ENCODE measurements at places on chromosomes 6 and 20.

GRCh38 chr6:11586536-11586935 lies 49.0 kb downstream of the TMEM170B start:
- peak; percentile 65 for DNase-seq

DNA sequence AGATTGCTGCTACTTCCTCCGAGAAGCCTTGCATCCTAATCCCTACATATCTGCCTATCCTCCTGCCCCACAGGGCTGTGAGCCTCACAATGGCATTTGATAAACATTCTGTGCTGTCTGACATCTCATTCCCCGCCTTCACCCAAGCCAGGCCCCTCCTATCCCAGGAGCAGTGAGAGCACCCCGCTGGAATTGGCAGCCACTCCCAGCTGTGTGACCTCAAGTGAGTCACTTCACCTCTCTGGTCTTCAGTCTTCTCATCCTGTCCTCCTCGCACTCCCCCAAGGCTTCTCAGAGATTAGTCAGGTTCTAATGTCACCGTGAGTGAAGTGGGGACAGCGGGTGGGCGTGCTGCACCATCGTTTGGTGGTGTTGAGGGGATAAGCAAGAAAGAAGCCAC lies 81.7 kb downstream of the CDH22 start:
- no peak for DNase-seq

- no peak for DNase-seq
Measured at GRCh38 chr6:3431994-3432393, 24.9 kb downstream of the SLC22A23 start.

GRCh38 chr20:53409447-53409717 lies 184.3 kb downstream of the ZNF217 start:
- no peak for DNase-seq

DNA sequence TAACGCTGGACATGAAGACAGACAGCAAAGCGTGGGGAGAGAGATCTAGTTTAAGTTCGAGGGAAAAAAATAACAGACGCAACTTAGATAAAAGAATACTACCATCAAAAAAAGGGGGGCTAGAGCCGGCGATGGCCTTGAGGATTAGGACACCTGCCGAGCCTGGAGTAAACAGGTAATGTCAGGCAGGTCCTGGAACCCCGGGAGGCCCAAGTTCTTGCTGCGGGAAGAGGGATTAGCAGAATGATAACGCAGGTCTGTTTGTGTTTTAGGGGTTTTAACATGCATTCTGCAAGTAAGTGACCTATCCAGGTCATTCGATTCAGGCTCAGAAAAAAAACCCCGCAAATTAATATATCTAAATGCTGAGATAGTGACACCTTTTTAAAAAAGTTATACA lies 754 bp upstream of the TMEM170B start:
- no peak for DNase-seq

GRCh38 chr6:33372526-33373123 lies 19.0 kb upstream of the KIFC1 start:
- no peak for DNase-seq

GRCh38 chr20:51400051-51400926 lies 142.2 kb downstream of the NFATC2 start:
- DNase-seq: no peak

DNA sequence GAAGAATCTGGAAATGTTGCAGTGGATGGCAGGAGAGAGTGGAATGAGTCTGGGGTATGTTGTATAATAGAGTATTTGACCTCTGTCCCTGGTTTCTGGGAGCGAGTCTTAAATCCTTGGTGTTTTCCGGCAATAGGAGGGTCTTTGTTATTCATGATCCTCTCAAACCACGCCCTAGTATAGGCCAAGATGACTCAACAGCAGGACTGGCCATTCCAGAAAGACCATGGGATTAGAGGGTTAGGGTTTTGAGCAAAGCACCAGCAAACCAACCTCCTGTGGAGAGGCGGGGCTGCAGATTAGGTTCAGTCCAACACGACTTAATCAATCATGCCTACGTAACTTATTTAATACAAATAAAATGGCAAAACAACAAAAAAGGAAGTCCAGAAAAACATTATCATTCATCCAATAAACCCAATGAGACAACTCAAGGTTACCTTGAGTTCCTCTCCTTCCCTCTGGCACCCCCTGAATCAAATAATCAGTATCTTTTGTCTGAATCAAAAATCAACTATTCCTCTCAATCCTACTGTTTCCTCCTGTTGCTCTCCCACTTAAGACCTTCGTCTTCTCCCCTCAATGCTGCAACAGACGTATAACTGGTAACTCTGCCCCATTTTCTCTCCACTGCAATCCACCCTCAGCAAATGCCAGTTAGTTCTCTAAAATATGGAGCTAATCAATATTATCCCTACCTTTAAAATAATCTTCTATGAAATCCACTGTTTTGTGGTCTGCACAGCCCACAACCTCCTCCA lies 15.5 kb downstream of the HUS1B start:
- no peak for DNase-seq

- no peak for DNase-seq
Measured at GRCh38 chr6:151675746-151676459, 131.6 kb upstream of the ESR1 start.

GRCh38 chr20:57601211-57601570 lies 19.0 kb downstream of the ZBP1 start:
- no peak for DNase-seq

- no peak for DNase-seq
Measured at GRCh38 chr6:146295695-146296094, 247.9 kb upstream of the RAB32 start.

GRCh38 chr6:143176090-143177021 lies 115.7 kb downstream of the AIG1 start:
- peak; percentile 65 for DNase-seq

DNA sequence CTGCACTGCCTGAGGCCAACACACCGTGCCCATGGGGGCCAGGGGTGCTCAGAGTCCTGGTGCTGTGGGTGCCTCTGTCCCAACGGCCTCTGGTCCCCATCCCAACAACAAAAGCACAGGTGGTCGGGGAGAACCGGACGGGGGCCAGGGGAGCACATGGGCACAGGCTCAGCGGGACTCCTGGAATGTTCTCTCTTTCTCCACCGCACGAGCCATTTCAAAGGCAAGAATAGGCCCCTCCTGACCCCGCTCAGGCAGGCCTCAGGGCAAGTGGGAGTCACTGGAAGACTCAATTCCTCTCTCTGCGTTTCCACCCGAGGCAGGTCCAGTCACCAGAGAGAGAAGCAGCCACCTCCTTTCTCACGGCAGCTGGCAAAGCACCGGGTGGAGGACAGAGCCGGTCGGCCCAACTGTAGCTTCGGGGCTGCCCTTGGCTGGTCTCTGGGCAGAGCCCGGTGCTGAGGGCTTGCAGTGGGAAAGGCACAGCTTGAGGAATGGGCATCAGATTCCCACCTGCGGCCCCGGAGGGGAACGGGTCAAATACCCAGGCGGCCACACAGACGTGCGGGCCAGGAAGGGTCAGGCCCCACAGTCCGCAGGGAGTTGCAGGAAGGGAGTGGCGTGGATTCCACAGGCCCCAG lies 55.2 kb downstream of the KCNQ2 start:
- no peak for DNase-seq

- no peak for DNase-seq
Measured at GRCh38 chr6:135519348-135519747, 21.8 kb upstream of the AHI1 start.

DNA sequence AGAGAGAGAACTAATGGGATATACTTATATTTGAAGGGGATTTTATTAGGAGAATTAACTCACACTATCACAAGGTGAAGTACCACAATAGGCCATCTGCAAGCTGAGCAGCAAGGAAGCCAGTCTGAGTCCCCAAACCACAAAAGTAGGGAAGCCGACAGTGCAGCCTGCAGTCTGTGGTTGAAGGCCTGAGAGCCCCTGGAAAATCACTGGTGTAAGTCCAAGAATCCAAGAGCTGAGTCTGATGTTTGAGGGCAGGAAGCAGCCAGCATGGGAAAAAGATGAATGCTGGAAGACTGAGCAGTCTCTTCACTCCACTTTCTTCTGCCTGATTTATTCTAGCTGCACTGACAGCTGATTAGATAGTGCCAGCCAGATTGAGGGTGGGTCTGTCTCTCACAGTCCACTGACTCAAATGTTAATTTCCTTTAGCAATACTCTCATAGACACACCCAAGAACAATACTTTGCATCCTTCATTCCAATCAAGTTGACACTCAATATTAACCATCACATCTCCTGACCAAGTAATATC lies 823.9 kb downstream of the PHF3 start:
- no peak for DNase-seq

- peak; percentile 43 for DNase-seq
Measured at GRCh38 chr6:139640448-139640847, 266.0 kb upstream of the CITED2 start.

DNA sequence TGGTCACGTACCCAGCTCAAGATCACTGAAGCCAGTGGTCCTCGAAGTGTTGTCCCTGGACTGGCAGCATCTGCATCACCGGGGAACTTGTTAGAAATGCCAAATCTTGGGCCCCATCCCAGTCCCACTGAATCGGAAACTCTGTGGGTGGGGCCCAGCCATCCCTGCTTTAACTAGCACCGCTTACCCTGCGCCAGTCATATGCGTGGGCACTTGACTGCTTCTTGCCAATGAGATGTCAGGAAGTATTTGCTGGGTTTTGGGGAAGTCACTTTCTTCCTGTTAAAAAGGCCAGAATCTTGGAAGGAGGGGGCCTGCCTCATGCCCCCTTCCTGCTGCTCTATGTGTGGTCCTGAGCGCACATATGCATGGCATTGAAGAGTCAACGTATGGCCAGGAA lies 11.7 kb upstream of the SULF2 start:
- DNase-seq: no peak

DNA sequence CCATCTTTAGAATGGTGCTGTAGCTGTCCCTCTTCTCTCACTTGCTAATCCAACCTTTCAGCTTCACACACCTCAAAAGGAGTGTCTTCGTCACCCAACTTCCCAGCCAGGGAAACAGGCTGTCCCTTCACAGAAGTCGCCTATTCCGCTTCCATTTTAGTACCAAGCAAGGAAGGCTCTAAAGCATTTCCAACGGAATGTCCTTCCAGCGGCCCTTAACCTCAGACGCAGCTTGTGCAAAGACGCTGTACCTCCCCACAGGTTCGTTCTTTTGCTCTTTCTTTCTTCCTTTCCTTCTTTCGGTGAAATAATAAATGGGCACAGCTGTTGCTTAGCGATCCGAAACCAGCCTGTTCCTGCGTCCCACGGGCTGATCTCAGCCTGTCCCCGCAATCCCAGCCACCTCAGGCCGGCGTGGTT lies 1.5 kb downstream of the PTPRT start:
- DNase-seq: no peak
